Vein endothelial cell (primary cell): ENCODE measurements at places on chromosomes 13 and 19. TPM values are rescaled to one million over a fixed set of nuclear protein-coding genes. Genes with fewer than 3 reads are reported as not detected.

FUT1 gene
- total RNA-seq = 6.5 and 8.5 TPM in 2 replicates

PLIN4 gene
- total RNA-seq = under 0.01 TPM in 2 replicates

CGB2 gene
- total RNA-seq = not detected in 2 replicates

TTC9B gene
- not detected in 2 replicates for total RNA-seq

SWSAP1 gene
- total RNA-seq = 1.7 and 2.3 TPM in 2 replicates

CLIP3 gene
- 4.0 and 5.6 TPM in 2 replicates for total RNA-seq

NOTCH3 gene
- 1.9 and 2.0 TPM in 2 replicates for total RNA-seq

MAST3 gene
- 2.0 and 2.8 TPM in 2 replicates for total RNA-seq

FCAR gene
- total RNA-seq = not detected in 2 replicates

FAM83E gene
- total RNA-seq = 0.33 TPM in 1 of 2 replicates, not detected in the other

KCNJ14 gene
- 0.33 and 0.76 TPM in 2 replicates for total RNA-seq

LHFPL6 gene
- 20.6 and 21.7 TPM in 2 replicates for total RNA-seq

CIRBP gene
- total RNA-seq = 308 and 317 TPM in 2 replicates

ZNF112 gene
- 6.2 and 8.2 TPM in 2 replicates for total RNA-seq

DDX49 gene
- total RNA-seq = 52.6 and 56.6 TPM in 2 replicates

PABPC3 gene
- under 0.01 and 0.10 TPM in 2 replicates for total RNA-seq

NPHS1 gene
- not detected in 2 replicates for total RNA-seq

CEBPA gene
- 0.19 and 0.33 TPM in 2 replicates for total RNA-seq

ZNF546 gene
- total RNA-seq = 3.3 and 4.9 TPM in 2 replicates

FGF21 gene
- total RNA-seq = not detected in 2 replicates

SPRY2 gene
- 22.6 and 25.5 TPM in 2 replicates for total RNA-seq

RASAL3 gene
- 21.1 and 38.5 TPM in 2 replicates for total RNA-seq

PALM3 gene
- total RNA-seq = not detected in 2 replicates

FXYD7 gene
- total RNA-seq = not detected in 2 replicates

ZNF85 gene
- 8.7 and 10.1 TPM in 2 replicates for total RNA-seq

GIPC1 gene
- 132 and 184 TPM in 2 replicates for total RNA-seq

FXYD1 gene
- total RNA-seq = 0.65 TPM in 1 of 2 replicates, not detected in the other

PRPF31 gene
- total RNA-seq = 58.5 and 66.7 TPM in 2 replicates

CPB2 gene
- total RNA-seq = not detected in 2 replicates

PCSK4 gene
- 1.5 and 1.6 TPM in 2 replicates for total RNA-seq

NAPSA gene
- under 0.01 TPM in 2 replicates for total RNA-seq

INAFM1 gene
- total RNA-seq = 0.48 and 0.65 TPM in 2 replicates

AMH gene
- total RNA-seq = 1.7 and 2.6 TPM in 2 replicates

ZNF766 gene
- 9.8 and 10.5 TPM in 2 replicates for total RNA-seq

ERF gene
- 56.6 and 90.2 TPM in 2 replicates for total RNA-seq

CEACAM20 gene
- 0.10 and 0.33 TPM in 2 replicates for total RNA-seq

ONECUT3 gene
- total RNA-seq = not detected in 2 replicates

GJB6 gene
- not detected in 2 replicates for total RNA-seq

BRME1 gene
- 0.65 and 0.76 TPM in 2 replicates for total RNA-seq

FBXL12 gene
- total RNA-seq = 16.5 and 17.3 TPM in 2 replicates

ENOX1 gene
- total RNA-seq = 0.65 and 1.6 TPM in 2 replicates

C19orf18 gene
- 0.57 TPM in 1 of 2 replicates, not detected in the other for total RNA-seq

TMEM255B gene
- total RNA-seq = 24.8 and 36.1 TPM in 2 replicates

EDDM13 gene
- 0.33 TPM in 1 of 2 replicates, not detected in the other for total RNA-seq
